ENCODE measurements at places on chromosomes 7 and 10.

- DNase-seq, result no peak
Observed at GRCh38 chr10:122861711-122862161, 16.1 kb upstream of the CUZD1 start.

GRCh38 chr7:22150221-22150620, 204.5 kb upstream of the CDCA7L start:
- DNase-seq, result no peak

- no peak for DNase-seq
Observed at GRCh38 chr7:36058020-36058592, 94.9 kb upstream of the EEPD1 start.

GRCh38 chr10:118238573-118239235, 103.4 kb downstream of the FAM204A start:
- DNase-seq, result no peak

- DNase-seq, result no peak
Observed at GRCh38 chr7:91435381-91436059, 171.3 kb downstream of the FZD1 start.

GRCh38 chr7:42227936-42228591, 8.9 kb downstream of the GLI3 start:
- no peak for DNase-seq

GRCh38 chr10:60238759-60239100, 150.9 kb downstream of the ANK3 start:
- no peak for DNase-seq

- no peak for DNase-seq
Observed at GRCh38 chr10:6197321-6197720, 5.4 kb upstream of the PFKFB3 start.

DNA sequence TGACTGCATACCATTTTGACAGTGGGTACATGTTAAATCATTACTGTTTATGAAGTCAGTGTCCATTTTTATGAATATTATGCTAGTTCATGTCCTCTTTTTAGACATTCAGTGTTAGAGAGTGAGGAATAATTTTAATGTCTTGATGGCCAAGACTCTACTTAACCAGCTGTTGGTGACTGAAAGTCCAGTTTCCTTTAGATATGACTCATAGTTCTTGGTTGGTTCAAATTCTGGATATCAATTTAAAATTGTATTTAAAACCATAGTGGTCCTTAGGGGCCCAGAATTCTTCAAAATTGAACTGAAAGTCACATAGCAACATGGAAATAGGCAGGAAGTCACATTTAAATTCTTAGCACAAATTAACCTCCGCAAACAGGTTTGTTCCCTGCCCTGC, 196.5 kb upstream of the PRPS1L1 start:
- no peak for DNase-seq

- DNase-seq, result no peak
Observed at GRCh38 chr7:68629-69028, 123.7 kb upstream of the FAM20C start.

DNA sequence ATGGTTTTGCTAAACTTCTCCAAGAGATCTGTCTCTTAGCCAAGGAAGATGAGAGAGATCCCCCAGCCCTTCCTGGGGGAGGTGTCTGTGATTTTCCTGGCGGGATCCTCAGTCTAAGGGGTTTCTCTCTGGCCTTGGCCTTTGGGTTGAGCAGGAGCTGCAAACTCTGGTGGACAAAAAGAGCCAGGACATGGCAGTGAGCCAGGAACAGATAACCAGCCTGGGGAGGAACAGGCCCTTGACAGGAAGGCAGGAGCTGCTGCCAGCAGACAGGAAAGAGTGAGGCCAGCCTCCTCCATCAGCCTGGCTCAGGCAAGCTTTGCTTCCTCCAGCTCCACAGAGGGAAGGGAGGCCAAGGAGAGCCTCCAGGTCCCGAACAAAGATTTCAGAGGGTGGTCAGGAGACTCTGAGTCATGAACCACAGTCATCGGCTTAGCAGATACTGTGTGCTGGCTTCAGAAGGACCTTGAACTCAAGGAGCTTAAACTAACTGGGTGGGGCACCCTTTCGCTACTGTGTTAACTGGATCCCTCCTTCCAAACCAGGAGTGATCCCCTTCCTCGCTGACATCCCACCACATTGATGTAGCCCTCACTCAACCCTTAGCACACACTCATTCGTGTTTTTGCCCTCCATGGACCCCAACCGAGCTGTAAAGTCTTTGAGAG, 34.7 kb downstream of the DDIT4 start:
- DNase-seq, result no peak

DNA sequence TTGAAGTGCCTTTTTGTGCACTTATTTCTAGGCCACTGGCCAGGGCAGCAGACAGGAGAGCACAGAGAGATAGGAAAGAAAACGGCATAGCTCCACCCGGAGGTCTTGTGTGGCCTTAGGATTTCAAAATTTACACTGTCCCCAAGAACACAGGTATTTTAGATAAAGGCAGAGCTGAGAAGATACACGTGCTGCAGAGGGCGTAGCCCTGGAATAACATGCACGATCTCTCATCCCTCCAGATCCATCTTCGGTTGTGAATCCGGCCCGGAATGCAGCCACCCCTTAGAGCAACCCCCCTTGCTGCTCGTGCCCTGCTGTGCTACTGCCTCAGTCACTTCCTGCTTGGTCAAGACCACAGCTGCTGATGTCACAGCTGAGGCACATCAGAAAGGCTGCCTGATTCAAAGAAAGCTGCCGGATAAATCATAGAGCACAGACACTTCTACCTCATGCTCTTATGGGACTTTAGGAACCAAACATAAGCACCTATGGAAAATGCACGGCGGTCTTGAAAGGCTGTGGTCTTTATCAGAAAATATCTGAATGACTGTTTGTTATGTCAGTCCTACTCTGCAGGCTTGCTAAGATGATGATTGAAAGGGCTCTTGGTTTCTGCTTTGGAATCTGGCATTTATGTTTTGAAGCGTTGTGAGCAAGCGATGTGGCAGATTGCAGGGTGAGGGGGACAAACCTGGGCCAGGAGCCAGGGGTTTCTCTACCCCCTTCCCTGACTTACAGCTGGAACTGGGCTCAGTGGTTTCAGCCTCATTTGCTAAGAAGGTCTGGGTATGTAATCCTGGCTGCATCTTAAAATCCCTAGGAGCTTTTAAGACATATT, 152.0 kb downstream of the SVIL start:
- no peak for DNase-seq

- DNase-seq, result no peak
Observed at GRCh38 chr10:4661511-4662255, 164.3 kb upstream of the AKR1E2 start.

DNA sequence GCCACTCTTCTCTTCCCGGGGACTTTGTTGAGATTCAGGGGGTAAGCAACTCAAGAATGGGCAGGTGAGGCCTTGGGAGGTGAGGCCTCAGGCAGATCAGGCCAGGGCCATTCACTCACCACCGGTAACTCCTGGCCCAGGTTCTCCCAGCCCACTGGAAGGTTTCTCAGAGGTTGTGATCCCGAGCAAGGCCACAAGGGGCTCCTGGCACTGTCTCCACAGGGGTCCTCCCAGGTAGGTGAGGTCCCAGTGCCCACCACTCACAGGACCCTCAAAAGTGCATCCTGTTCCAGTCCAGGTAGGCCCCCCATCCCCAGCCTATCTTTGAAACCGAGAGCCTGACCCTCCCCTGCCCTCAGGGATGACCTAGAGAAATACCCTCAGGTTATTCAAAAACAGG, 236.1 kb downstream of the BUB3 start:
- no peak for DNase-seq

GRCh38 chr7:371119-371778, 81.3 kb downstream of the FOXL3 start:
- DNase-seq, result no peak

DNA sequence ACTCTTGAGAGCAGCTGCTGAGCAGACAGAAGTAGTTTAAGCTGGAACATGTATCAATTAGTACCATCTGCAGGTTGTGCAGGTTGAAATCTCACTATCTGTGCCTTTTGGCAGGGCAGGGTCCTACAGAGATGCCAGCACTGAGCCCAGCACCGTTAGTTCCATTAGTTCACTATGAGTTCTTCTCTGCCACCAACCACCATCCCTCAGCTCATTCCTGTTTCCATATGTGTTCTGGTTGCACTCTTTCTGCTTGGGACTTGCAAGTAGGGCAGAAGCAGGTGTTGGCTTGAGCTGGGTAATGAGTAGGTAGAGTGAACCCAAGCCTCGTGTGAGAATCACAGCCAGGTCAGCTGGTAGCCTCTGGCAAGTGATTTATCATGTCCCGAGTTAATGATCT, 2.8 kb downstream of the SMO start:
- DNase-seq, result no peak

- no peak for DNase-seq
Observed at GRCh38 chr10:72276421-72277339, 3.0 kb downstream of the DDIT4 start.

- DNase-seq, result no peak
Observed at GRCh38 chr10:28497313-28498126, 35.4 kb upstream of the WAC start.

- DNase-seq, result no peak
Observed at GRCh38 chr7:72405871-72406270, 6.3 kb downstream of the CALN1 start.

DNA sequence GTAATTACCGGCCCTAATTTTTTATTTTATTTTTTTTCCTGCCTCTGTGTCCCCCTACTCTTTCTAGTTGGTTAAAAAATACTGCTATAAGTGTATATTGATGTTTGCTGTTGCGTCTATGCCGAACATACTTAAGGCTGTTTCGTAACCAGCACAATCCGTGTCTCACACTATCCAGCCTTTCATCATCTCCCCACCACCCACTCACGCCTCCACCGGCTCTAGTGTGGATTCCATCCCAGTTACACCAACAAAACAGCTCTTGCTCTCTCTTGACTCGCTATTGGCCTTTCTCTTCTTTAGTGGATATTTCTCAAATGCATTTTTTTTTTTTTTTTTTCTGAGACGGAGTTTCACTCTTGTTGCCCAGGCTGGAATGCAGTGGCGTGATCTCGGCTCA, 70.1 kb upstream of the CAMK1D start:
- no peak for DNase-seq

DNA sequence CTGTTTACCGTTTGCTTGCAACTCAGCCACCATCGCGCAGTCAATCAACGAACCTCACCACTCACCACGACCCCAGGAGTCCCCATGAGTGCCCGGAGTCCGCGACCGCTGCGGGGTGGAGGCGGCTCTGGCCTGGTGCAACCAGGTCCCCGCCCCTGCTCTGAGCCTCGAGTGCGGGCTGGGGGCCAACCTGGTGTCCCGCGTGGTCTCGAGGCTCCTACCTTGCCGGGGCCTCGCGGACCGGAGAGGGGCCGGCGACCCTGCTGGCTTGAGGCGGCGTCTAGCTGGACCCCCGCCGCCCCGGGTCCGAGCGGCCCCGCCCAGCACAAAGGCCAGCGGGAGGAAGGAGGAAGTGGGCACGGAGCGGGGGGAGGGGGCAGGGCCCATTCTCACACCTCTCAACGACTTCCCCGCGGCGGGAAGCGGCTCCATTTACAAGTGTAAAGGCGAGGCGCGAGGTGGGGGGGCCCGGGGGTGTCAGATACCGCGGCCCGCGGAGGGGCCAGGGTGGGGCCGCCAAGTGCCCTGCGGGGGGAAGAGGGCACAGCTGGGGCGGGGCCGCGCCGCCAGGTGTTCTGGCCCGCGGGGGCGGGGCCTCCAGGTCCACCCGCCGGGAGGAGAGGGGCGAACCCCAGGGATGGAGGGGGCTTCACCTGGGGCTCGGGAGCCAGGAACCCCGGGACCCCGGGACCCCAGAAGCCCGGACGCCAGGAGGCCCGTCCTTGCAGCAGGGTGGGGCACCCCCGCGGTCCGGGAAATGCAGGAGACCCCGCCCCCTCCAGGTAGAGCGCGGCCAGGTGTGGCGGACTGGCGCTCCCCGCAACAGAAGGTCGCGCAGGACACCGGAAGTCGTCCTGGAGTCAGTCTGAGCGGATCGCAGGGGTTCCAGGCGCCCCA, 8.6 kb downstream of the CTBP2 start:
- no peak for DNase-seq

- no peak for DNase-seq
Observed at GRCh38 chr10:501596-501995, 187.9 kb downstream of the DIP2C start.

DNA sequence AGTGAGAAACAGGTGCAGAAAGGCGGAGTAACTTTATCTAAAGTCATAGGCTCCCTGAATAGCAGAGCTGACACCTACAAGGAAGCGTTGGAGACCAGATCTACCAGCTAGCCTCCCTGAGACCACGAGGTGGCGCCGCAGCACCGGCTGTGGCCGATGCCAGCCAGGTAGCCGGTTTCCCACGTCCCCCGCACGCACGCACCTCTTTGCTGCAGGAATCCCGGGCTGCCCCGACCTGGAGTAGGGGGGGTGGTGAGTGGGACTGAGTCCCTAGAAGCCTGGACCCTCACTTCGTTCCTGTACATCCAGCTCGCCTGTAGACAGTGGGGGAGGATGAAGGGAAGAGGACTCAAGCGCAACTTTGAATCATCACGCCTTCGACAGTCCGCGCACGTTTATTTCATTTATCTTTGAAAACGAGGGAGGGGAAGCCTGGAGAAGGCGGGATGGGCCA, 3.7 kb downstream of the ELOVL3 start:
- DNase-seq, result peak; percentile 84

- DNase-seq, result no peak
Observed at GRCh38 chr10:65534771-65535170, 1391.1 kb upstream of the LRRTM3 start.

- no peak for DNase-seq
Observed at GRCh38 chr7:23211589-23211988, 29.7 kb downstream of the NUP42 start.

DNA sequence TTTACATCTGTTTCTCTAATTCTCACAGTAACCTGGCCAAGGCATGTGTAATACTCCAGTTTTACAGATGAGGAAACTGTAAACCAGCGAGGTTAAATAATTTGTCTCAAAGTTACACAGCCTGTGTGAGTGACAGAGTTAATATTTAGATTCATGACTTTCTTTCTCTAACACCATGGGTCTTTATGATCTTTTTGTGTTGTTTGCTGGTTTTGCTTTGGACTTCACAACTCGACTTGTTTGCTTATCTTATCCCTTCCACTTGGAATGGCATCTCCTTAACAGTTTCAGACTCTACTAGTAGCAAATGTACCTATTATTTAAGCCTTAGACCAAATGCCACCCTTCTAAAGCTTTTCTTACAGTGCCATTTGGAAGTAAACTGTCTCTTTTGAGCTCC, 34.4 kb downstream of the MXI1 start:
- DNase-seq, result no peak

GRCh38 chr7:1274121-1274875, 41.6 kb downstream of the UNCX start:
- no peak for DNase-seq

GRCh38 chr7:42843205-42843800, 68.6 kb downstream of the C7orf25 start:
- DNase-seq, result no peak

GRCh38 chr7:98191668-98192431, 19.4 kb upstream of the BHLHA15 start:
- no peak for DNase-seq

GRCh38 chr10:69409968-69410367, 6.8 kb downstream of the TACR2 start:
- no peak for DNase-seq

GRCh38 chr10:108911814-108912541, 1011.3 kb downstream of the XPNPEP1 start:
- DNase-seq, result no peak

Data from activated CD4-positive, alpha-beta T cell treated with anti-CD3 and anti-CD28 coated beads for 24 hours (primary cell).